ENCODE measurements at places on chromosomes 6 and 20.

DNA sequence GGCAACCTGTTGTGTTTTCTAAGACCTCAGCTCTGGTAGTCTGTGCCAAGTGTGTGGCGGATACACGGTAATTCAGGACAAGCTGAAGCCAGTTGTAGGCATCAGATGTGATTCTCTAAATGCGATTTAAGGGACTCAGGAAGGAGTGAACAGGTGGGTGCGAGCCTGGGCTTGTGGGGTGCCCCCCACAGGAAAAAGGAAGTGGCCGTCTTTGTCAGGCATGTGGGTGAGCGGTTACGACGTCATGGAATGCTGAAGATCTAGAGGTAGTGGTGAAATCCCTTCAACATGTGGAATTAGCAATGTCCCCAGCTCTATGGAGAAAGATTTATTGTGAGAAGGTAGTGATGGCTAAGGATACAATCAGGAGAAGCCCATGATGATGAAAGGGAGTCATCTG is 95.1 kb upstream of the EXOC2 start:
- peak; percentile 89 for DNase-seq

DNA sequence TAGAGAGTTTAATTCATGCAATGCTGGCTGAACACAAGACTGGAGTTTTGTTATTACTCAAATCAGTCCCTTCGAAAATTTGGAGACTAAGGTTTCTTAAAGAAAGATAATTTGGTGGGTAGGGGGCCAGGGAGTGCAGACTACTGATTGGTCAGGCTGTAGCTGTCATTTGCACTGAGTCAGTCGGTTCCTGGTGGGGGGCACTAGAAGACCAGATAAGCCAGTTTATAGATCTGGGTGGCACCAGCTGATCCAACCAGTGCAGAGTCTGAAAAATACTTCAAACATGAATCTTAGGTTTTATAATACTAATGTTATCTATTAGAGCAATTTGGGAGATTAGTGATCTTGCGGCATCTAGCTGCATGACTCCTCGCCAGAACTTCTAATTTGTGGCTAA is 530.7 kb downstream of the NKAIN2 start:
- no peak for DNase-seq

- DNase-seq: no peak
These were observed 23.9 kb downstream of the PDE7B start for GRCh38 chr6:135875446-135875845.

GRCh38 chr6:87660226-87660911 is 41.7 kb downstream of the AKIRIN2 start:
- no peak for DNase-seq

- DNase-seq: peak; percentile 32
These were observed 80.9 kb downstream of the HAO1 start for GRCh38 chr20:7859356-7859802.

- no peak for DNase-seq
These were observed 81.4 kb upstream of the ARID1B start for GRCh38 chr6:156695742-156696141.

- no peak for DNase-seq
These were observed 50.0 kb upstream of the DTNBP1 start for GRCh38 chr6:15712797-15713196.

DNA sequence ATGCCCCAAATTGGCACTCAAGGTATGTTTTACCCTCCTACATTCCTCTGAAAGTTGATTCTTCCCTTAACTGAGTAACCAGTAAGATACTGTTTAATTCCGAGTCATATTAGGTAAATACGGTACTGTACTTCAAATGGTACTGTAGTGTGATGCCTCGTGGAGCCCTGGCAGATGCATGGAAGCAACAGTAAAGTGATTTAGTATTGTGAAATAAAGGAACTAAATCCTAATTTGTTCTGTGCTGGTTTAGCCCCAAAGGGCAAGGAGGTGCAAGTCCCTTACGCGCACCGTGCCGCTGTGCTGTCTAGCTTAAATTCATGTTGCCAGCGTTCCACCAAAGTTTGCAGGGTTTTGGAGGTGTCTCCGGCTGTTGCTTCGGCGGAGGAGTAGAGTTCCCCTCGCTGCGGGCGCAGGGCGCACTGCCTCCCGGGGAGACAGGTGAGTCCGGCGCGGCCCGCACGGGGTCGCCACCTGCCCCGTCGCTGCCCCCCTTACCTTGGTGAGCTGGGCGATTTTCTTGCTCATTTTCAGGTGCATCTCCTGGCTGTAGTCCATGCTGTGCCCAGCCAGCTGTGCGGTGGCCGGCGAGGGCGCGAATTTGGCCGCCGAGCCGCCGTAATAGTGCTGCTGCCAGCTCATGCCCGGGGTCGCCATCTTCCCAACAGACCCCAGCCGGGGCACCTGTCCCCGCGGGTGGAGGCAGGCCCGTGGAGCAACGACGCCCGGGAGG is 655 bp downstream of the FAM184A start:
- no peak for DNase-seq

- DNase-seq: no peak
These were observed 161.1 kb downstream of the ERMARD start for GRCh38 chr6:169912266-169913095.

DNA sequence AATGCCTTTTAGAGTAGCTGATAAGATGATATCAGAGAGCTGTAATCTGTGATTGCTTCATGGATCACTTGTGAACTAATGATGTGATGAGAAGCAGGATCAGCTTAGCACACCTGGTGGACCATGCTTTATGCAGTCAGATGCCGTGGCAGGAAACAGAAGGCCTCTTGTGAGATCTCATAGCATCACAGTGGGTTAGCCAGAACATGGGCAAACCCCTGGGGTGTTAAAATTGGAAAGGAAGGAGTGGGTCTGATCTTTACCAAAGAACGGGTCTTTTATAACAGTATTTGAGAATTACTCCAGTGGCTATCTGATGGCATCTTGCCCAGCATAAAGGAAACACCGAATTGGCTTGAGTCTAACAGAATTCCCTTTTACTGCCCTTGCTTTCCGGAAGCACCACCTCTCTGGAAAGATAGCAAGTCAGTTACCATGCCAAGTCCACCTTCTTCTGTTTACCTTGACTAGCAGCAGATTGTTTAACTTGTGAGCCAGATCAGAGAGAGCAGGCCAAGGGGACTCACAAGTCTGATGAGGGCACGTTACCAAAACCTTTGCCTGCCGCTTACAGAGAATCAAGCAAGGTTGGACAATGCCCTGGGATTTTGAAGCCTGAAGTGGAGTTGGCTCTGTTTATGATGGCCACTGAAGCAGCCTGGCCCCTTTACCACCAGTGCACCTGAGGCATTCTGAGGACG is 20.9 kb upstream of the SRF start:
- no peak for DNase-seq

GRCh38 chr20:63606686-63607085 is 20.2 kb downstream of the GMEB2 start:
- no peak for DNase-seq
